ENCODE measurements at places on chromosomes 5 and 9.

DNA sequence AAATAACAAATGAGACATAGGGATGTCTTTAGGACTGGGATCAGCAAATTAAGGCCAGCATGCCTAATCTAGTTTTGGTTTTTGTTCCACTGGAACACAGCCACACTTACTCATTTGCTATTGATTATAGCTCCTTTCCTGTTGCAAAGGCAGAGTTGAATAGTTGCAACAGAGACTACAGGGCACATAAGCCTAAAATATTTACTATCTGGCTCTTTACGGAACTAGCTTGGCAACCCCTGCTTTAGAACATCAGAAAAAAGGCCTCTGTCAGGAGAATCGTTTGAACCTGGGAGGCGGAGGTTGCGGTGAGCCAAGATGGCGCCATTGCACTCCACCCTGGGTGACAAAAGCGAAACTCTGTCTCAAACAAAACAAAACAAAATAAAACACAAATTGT lies 384.8 kb downstream of the ELAVL2 start:
- DNase-seq, result no peak

DNA sequence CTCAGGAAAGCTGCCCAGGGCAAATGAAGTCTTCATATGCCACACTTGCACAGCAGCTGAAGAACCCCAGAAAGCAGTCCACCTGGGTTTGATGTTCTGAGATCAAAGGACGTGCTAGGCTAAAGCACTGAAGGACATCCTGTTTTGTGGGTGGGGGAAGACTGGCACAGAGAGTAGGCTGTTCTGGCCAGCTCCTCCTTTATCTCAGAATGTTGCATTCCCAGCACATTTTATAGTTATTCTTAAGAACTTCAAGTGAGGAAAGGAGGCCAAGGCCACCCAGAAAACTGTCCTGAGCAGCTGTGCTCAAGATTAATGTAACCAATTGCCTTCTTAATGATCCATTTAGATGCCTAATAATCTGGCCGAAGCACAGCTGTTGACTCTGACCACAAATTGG lies 10.9 kb downstream of the SHOC1 start:
- no peak for DNase-seq

GRCh38 chr9:87581513-87581912 lies 83.8 kb downstream of the DAPK1 start:
- DNase-seq, result no peak

DNA sequence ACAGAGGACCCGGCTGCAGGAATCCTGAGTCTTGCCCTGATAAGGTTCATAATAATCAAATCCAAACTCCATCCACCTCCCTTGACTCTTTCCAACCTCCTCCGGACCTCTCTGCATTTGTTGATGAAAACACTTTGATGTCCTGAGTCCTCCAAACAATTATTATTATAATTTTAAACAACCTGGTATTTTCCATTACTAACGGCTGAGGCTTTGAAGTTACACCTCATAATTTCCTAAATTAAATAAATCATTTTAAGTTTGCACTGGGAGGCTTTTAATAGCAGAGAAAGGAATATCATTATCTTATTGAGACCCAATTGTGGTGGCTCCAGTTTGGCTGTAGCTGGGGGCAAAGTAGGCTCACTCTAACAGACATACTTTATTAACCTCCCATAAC lies 9.5 kb downstream of the MSX2 start:
- DNase-seq, result no peak

DNA sequence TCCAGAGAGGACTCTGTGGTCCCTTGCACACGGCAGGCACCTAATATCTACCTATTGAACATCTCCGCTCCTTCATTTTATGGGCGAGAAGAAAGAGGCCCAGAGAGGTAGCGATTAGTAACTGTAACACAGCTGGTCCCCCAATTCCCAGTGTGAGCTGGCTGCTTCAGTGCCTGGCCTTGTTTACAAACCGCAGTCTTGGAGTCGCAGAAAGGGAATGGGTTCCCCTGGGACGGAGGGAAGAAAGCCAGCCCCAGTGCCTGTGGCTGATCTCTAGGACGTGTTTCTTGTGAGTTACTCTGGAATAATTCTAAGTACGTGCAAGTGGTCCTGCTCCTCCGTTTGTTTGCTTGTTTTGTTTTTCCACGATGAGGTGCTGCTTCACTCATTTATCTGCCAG lies 52.0 kb downstream of the CFAP77 start:
- no peak for DNase-seq

DNA sequence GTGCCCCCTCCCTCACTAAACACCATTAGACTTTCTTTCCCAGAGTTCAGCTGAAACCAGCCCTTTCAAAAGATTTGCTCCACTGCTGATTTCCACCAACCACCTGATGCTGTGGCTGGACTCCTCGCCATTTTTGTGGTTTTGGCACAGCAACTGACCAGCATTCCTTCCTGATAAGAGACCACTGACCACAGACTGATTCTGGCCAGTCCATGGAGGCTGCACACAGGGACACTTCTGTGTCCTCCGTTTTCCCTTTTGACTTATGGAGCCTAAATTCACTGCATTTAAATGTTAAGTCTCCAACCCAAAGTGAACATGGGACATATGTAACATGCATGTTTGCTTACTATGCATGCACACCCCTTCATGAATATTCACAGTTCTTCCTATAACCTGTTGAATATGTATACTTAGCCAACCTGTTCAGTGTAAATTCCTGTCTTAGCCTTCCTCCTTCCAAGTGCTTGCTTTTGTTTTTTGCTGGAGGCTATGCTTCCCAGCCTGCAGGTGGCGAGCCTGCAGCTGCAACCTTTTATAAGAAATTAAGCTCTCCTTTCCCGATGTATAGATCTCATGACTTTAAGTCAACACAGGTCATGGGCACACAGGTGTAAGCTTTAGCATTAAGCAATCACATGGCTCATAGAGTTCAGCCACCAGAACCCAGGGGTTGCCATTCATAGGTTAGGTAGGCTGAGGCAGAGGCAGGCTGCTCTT lies 78.7 kb downstream of the ACTL7B start:
- DNase-seq, result no peak

DNA sequence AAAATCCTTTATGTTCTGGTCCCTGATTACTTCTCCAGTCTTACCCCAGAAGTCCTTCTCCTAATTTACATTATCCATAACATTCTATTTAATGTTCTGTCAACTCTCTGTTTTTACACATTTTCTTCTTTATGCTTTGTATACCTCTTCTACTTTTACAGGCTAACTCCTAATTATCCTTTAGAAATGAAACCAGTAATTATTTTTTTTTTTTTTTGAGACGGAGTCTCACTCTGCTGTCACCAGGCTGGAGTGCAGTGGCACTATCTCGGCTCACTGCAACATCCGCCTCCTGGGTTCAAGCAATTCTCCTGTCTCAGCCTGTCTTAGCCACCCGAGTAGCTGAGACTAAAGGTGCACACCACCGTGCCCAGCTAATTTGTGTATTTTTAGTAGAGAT lies 9.0 kb downstream of the CENPK start:
- no peak for DNase-seq

DNA sequence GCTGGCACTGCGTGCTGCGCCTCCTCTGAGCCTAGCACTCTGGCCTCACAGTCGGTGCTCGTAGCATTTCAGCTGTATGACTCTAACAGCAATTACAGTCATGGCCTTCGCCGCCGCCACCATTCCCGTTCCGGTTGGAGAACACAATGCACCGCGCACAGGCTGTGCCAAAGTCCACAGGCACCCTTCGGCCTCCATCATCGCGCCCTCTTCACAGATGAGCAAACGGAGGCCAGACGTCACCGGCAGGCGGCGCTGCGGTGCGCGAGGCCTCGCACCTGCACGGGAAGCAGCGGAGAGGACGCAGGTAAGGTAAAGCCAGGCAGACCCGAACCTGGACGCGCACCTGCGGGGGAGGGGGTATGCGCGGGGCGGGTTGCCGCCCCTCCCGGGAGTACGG lies 128.9 kb downstream of the BARX1 start:
- no peak for DNase-seq

DNA sequence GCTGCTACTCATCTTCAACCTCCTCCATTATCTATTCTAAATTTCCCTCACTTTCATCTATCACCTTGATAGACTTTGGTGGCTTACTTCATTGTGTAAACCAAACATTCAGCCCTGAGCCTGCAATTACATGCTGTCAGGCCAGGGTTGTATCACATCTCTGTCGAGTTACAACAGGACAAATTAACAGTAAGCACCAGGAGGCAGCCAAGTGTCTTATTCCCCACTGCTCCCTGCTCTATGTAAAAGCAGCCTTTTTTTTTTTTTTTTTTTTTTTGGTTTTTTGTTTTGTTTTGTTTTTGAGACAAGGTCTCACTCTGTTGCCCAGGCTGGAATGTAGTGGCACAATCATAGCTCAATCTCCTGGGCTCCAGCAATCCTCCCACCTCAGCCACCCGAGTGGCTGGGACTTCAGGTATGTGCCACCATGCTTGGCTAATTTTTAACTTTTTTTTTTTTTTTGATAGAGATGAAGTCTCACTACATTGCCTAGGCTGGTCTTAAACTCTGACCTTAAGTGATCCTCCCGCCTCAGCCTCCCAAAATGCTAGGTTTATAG lies 15.2 kb upstream of the ZCCHC9 start:
- no peak for DNase-seq

- no peak for DNase-seq
These were observed 8.3 kb downstream of the KIF12 start for GRCh38 chr9:114090798-114091197.

- no peak for DNase-seq
These were observed 1.1 kb downstream of the FKBP15 start for GRCh38 chr9:113219969-113220368.

DNA sequence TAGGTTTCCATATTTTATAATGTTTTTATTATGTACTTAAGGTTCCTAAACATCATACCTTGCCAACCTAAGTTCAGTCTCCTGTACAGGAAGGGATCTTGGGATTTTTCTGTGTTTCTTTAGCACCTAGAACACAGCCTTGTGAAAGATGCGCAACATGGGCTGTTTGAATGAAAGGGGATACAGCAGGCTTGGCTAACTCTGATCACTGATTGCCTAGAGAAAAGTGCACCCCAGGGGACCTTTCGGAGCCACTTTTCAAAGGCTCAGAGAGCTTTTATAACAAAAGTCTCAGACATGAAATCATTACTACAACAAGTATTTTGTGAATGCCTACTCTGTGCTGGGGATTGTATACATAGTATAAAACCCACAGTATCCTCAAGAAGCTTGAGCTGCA lies 261.6 kb downstream of the BNC2 start:
- no peak for DNase-seq

GRCh38 chr5:85109616-85110015 lies 724.9 kb upstream of the EDIL3 start:
- DNase-seq, result no peak

GRCh38 chr5:132266031-132266835 lies 8.7 kb downstream of the PDLIM4 start:
- DNase-seq, result no peak

DNA sequence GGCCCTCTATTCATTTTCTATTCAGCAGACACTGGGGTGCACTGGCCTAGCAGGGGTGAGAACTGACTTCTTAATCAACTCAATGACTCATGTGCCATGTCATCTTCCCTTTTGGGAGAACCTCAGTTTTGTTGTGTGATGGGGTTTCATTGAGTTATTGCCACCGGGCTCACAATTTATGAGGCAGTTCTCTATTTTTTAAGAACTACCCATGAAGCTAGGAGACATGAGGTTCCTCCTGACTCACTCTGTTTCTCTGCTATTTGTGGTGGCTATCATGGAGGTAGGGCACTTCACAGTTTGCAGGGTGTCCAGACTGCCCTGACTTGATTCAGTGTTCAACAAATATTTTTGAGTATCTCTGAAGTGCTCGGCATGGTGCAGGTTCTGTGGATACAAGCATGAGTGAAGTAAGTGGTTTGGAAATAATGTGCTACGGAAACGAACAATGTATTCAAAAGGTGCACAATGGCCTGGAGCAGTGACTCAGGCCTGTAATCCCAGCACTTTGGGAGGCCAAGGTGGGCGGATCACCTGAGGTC lies 39.3 kb downstream of the SPARC start:
- DNase-seq, result peak; percentile 28

DNA sequence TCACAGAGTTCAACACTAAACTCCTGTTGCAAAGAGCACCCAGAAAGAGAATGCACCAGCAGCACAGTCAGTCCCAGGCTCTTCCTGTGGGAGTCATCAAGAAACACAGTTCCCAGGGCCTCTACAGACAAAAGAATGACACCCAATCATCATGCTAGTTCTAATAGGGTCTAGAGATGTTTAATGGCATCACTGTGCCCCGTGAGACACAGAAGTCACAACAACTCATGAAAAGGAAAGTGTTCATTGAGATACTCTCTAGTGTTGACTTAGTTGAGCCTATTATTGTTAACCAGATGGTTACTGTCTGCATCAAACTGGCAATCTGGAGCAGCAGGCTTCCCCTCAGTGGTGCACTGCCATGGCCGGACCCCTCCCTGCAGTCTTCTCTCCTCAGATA lies 1.6 kb downstream of the KLHL3 start:
- DNase-seq, result no peak

- DNase-seq, result no peak
These were observed 152.1 kb downstream of the CRB2 start for GRCh38 chr9:123508048-123508447.

- DNase-seq, result peak; percentile 5
These were observed 668.7 kb upstream of the FTMT start for GRCh38 chr5:121182788-121183490.

DNA sequence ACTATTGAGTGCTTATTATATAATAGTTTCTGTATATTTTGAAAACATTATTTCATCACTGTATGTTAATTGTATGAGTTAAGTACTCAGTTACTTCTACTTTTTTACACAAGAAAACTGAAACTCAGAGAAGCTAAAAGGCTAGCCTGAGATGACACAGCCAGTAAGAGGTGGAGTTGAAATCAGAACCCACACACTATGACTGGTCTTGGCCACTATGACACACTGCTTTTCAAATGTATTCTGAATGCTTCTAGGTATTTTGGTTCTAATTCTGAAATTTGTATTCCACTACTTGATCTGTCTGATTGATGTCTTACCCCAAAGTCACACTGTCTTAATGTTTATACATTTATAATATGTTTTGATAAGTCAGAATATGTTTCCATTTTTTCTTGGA lies 181.8 kb downstream of the ZDHHC21 start:
- DNase-seq, result no peak

DNA sequence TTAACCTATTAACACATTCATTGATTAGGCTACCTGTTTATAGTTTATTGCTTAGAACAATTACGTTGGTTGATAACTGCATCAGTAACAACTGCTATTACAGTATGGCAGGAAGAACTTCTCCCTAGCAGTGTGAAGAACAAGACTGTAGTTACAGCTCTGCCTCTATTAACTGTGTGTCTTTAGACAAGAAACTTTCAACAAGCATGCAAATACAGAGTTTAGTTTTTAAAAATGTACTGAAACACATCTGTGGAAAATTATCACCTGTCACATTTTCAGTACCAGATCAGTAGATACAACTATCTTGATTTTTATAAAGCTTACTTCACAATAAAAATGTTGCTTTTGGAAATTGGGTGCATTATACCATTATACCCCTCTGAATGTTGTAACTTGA lies 22.2 kb downstream of the ELL2 start:
- no peak for DNase-seq

GRCh38 chr9:97299809-97300414 lies 7.5 kb upstream of the CCDC180 start:
- DNase-seq, result no peak

DNA sequence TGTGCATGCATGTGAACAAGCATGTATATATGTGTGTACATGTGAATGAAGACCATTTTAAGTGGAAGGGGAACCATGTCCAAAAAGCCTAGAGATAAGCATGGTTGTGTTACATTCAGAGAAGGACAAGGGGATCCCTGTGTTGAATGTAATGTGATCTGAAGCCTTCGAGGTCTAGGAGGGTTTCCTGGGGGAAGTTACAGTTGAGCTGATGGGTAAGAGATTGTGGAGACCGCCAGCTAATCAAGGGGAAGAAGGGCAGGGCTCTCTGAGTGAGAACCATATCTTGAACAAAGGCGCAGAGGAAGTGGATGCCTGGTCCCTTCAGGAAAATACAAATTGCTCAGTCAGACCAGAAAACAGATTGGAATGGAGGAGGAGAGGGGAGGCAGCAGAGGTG lies 45.5 kb upstream of the TNFSF15 start:
- DNase-seq, result peak; percentile 18
